ENCODE measurements at places on chromosomes 13 and 19.

GRCh38 chr19:18330868-18331267 is 8.0 kb upstream of the LSM4 start:
- DNase-seq: no peak

GRCh38 chr19:55830656-55831055 is 1.1 kb downstream of the NLRP11 start:
- no peak for DNase-seq

- DNase-seq: no peak
Measured at GRCh38 chr19:1674293-1674679, 21.9 kb upstream of the TCF3 start.

GRCh38 chr19:45173816-45174215 is 4.2 kb downstream of the TRAPPC6A start:
- no peak for DNase-seq

DNA sequence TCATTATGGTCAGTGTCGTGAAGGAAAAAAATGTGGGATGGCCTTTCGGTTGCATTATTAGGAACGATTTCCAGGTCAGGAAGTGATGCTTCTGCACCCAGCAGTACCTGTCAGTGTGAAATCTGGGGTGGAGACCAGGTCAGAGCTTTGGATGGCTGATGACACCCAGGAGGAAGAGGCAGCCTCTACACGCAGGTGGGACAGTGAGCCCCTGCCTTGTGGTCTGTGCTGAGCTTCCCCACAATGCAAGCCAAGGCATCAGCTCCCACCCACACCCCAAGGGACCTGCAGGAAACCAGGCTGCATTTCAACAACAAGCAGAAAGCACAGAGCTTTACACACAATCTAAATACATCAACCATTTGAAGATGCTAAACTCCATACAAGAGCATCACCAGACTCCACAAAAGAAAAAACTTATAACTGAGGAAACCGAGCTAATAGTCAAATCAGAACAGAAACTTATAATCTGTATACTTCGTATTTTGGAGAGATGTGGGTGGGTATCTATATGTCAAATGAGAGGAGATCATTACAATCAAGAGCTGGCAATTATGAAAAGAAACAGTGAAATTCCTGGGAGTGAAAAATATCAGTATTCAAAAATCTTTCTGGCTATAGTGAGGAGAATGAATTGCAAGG is 130.1 kb downstream of the ZDHHC20 start:
- no peak for DNase-seq

GRCh38 chr13:63938851-63939250 is 2523.2 kb upstream of the PCDH20 start:
- no peak for DNase-seq

DNA sequence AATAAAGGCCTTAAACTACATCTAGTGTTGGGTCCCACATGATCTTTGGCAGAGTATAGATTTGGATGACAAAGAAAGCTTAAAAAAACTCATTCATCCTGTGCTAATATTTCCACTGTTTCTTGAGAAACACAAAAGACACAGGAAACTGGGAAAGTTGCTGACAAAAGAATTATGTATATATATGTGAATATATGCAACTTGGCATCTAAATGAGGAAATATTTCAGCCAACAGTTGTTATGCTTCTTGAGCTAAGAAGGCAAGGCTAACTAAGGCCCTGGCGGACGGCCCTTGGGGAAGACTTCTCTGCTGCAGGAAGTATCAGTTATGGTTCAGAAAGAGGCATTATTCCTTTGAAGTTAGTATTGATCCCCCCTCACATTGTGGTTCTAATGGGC is 491.8 kb downstream of the DIAPH3 start:
- no peak for DNase-seq

- DNase-seq: no peak
Measured at GRCh38 chr13:113090415-113090770, 15.2 kb upstream of the F7 start.

GRCh38 chr19:4969772-4970531 is 1.0 kb downstream of the KDM4B start:
- no peak for DNase-seq

GRCh38 chr13:73599232-73600128 is 534.7 kb downstream of the KLF12 start:
- DNase-seq: no peak

DNA sequence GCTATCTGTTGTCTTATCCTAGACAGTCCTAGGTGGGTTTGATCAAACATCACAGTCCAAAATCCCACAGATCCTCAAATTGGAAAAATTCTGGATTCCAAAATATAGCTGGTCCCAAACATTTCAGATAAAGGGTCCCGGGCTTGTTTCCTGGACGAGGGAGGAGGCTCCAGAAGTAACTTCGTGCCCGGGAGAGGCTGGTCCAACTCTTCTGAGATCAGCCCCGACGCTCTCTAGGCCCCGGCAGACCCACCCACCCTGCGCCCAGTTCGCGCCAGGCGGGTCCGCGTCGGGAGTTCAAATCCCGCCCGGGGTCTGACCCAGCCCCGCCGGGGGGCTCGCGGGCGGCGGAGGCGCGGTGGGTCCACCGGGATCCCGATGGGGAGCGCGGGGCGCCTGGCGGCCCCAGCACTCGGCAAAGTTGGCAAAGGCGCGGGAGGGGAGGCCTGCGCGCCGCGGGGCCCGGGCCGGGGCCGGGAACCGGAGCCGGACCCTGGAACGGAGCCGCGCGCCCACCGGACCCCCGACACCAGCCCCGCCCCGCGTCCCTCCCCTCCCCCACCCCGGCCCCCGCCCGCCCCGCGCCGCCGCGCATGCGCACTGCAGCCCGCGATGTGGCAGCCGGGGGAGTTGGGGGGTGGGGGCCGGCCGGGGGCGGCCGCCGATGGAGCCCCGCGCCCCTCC is 513 bp downstream of the MIER2 start:
- peak; percentile 35 for DNase-seq

DNA sequence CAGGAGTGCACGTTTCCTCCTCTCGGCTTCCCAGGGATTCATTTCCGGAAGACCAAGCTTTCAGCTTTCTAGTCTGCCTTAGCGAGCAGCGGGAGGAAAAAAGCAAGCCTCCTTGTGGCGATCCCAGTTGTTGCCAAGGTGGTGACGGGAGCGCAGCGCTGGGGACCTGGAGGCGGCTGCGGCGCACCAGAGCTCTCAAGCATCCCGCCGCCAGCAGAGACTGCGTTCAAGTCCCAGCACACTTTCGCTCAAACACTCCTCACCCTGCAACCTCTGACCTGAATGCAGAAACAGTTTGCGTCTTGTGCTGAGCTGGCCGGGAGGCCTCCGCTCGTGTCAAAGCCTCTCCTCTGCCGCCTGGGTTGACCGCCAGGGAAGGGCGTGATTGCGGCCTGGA is 4.9 kb downstream of the GSX1 start:
- no peak for DNase-seq

- DNase-seq: no peak
Measured at GRCh38 chr13:31022288-31022895, 89.9 kb downstream of the TEX26 start.

DNA sequence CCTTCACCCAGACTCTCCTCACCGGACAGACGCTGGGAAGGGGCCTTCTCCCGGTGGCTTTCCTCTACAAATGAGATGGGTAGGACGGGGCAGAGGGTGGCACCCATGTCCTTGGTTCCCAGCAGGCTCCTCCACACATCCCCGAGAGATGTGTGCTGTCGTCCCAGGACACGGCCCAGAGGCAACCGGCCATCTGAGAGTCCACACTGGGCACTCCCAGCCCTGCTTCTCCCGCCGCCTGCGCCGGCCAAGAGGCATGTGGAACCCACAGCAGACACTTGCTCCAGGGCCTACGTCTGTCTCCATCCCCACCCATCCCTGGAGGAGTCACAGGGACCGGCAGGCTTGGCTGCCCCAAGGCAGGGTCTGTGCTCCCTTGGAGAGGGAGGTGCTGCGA is 179.9 kb downstream of the KDM4B start:
- DNase-seq: no peak

All from NCI-H2081 (cell line).